Glomerular endothelial cell (primary cell): ENCODE measurements at places on chromosomes 3 and 15.

GRCh38 chr3:9730657-9731205, 804 bp upstream of the BRPF1 start:
- no peak for DNase-seq

DNA sequence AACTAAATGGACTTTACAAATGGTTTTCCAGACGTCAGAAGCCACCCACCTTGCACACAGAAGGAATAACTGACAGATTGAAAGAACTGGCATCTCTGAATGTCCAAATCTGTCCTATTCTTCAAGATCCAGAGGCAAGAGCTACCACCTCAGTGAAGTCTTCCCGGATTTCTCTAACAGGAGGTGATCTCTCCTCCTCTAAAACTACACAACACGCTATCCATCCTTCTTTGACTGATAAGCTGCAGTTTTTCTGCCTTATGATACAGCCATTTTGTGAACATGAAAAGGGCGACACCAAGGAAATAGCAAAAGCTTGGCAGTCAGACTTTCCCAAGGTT, 37.1 kb upstream of the HES1 start:
- DNase-seq = no peak

DNA sequence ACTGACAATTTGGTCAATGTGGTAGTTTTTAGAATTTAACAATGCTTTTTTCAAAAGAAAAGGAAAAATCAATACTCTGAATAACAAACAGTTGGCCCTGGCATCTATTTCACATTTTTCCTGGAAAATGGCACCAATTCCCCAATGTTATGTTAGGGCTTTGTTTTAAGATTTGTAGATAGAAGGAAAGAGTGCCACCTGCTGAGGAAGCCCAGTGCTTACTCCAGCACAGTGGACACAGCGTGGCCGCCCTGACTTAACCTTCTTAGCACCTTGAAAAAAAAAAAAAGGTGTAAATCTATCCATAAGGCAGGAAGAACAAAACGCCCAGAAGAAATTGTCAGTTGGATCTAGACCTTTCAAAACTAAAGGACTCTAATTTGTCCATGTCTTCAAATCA, 110.7 kb upstream of the CNTN4 start:
- no peak for DNase-seq

GRCh38 chr3:141682007-141682406, 56.1 kb upstream of the RNF7 start:
- DNase-seq = no peak

- DNase-seq = no peak
Observed at GRCh38 chr15:101531170-101531569, 41.7 kb upstream of the PCSK6 start.

GRCh38 chr3:160127308-160127707, 97.9 kb upstream of the C3orf80 start:
- DNase-seq = no peak

DNA sequence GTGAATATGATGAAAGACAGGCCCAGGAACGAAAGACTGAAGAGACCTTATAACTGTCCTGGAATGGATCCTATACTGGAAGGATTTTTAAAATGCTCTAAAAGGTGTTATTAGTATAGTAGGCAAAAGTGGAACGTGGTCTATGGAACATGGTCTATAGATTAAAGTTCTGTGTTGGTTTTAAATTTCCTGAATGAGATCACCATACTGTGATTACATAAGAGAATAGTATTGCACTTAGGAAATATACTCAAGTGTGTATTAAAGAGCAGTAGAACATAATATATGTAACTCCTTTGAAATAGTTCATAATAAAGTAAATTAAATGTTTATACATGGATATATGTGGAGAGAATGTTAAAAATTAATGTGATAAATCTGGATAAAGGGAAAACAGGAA, 68.2 kb downstream of the SPRED1 start:
- no peak for DNase-seq

DNA sequence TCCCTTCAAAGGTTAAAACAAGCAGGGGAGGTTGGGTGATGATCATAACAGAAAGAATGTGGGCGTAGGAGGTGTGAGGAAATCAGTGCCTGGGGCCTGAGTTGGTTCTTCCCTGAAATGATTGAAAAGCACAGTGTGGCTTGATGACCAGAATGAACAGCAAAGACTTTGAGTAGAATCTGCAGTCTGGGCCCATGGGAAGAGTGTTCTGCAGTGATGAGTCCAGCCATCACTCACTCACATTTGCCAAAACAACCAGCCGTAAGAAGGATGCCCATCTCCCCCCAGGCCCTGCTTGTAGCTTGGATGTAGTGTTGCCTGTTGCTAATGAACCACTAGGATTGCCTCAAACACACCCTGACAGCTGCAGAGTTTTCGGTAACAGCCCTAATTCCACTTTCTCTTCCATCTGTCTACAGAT, 67.9 kb downstream of the VGLL3 start:
- no peak for DNase-seq

DNA sequence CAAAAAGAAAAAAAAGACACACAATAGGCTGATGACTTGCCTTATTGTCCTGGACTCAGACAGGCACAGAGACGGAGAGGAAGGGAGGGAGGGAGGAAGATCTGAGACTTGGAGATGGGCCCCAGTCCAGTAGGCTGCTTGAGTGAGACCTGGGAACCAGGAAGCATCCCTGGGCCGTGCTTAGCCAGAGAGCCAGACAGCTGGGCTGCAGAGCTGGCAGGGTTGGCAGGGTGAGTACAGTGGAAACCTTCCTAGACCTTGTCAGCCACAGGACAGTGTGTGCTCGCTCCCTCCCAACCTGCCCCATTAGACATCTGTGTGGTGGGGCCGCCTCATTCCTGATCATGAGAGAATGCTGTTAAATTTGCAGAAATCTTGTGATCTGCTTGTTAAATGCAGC, 107.9 kb upstream of the ALDH1A3 start:
- no peak for DNase-seq

- no peak for DNase-seq
Observed at GRCh38 chr3:57227930-57228751, 612 bp downstream of the APPL1 start.

DNA sequence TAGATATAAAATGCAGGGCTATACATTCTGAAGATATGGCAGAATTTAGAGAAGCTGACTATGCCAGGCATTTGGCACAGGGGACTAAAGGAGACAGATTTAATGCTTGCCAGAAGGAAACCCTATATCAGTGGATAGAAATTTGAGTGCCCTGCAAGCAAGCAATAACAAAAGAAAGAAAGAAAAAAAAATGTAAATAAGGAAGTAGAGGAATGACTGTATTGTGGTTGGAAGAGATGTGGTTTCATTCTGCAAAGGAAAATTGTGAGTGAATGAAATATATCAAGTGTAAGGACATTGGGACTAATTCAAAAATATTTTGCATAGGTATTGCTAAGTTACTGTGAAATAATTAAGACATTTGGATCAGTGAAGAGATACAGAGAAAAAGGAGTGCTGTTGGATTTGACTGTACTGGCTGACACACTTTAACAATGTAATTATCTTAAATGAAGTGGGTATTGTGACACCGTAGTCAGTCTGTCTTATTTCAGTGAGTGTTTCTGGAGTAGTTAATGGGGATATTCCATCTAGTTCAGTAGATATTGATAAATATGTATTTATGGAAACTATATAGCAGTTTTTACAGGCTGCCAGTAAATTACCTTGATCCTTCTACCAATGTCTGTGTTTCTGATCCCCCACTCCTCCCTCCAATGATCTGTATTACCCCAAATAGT, 418.2 kb downstream of the CNTN4 start:
- DNase-seq = no peak

GRCh38 chr3:111246967-111247760, 175.5 kb downstream of the NECTIN3 start:
- DNase-seq = no peak

DNA sequence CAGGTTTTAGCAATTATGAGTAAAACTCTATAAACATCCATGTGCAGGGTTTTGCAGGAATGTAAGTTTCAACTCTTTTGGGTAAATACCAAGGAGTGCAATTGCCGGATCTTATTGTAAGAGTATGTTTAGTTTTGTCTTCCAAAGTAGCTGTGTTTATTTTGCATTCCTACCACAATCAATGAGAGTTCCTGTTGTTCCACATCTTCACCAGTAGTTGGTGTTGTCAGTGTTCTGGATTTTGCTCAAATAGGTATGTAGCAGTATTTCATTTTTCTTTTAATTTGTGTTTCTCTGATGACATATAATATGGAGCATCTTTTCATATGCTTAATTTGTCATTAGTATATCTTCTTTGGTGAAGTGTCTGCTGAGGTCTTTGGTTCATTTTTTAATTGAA, 185.1 kb upstream of the GALNT15 start:
- no peak for DNase-seq

DNA sequence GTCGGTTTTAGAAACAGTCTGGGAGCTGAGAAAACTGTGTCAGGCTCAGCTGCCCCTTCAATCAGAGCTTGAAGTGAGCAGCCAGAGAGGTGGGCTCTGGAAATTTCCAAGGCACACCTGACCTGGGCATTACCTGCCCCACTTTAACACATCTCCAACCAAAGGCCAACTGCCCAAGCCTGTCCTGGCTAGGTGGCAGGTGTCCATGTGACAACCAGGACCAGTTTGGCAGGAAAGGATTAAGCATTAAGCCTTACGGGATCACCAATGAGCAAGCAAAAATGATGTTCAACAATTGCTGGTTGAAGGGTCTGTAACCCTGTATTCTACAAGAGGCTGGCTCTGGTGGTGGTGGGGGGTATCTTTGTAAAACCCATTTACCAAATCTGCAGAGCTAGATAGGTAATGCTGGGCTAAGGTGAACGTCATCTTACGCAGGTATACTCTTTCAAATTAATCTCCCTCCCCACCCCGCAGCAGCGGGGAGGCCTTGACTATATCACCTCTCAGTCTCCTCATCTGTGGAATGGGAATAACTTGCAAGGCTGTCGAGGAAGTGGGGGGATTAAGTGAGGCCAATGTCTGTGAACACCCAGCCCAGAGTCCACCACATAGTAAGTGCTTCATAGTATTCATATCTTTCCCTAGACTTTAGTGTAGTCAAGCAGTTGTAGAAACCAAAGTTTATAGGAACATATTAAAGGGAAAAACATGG, 183.2 kb downstream of the MEGF11 start:
- DNase-seq = no peak

- DNase-seq = no peak
Observed at GRCh38 chr3:56864090-56864489, 62.3 kb upstream of the ARHGEF3 start.

DNA sequence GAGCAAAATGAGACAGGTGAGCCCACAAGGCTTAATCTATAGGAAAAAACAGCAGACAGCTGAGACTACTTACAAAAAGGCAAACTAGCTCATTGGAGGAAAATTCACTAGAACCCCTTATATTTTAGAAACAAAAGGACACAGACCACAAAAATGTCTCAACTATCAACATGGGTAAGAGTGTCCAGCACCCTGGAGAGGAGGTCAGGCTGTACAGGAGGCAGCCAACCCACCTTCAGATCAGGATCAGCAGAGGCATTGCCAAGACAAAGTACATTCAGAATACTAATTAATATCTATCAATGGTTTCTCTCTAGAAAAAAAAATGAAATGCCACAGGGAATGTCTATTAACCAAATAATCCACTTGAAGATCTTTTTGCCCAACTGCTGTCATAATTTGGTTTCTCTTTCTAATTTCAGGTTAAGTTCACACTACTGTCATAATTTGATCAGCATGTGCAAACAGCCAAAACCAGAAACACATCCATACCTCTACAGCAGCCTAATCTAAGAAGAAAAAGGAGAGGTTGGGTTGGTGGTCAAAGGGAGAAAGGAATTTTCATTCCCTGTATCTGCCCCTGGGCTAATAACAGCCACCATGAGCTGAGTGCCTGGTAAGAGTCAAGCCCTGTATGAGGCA, 26.0 kb upstream of the THBS1 start:
- DNase-seq = no peak

- DNase-seq = no peak
Observed at GRCh38 chr15:83275412-83275811, 9.1 kb downstream of the BNC1 start.

DNA sequence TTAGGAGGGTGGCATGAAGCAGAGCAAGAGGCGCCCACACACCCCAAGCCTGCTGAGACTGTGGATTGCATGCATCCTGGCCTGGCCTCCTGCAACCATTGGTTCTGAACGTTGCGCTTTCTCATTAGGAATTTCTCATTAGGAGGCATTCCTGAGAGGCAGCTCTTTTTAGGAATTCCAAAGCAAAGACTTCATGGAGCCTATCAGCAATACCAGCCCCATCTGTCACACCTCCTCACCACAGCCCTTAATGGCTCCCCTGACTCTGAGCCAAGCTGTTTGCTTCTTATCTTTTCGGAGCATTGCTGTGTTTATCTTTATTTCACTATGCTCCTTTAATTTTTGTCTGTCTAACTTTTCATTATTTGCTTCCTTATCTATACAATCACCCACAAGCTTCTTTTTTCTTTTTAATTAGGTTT, 226.9 kb downstream of the CACNA2D3 start:
- no peak for DNase-seq

- DNase-seq = no peak
Observed at GRCh38 chr3:28645149-28645548, 296.5 kb upstream of the AZI2 start.

GRCh38 chr3:181264486-181264885, 274.9 kb upstream of the DNAJC19 start:
- DNase-seq = no peak

DNA sequence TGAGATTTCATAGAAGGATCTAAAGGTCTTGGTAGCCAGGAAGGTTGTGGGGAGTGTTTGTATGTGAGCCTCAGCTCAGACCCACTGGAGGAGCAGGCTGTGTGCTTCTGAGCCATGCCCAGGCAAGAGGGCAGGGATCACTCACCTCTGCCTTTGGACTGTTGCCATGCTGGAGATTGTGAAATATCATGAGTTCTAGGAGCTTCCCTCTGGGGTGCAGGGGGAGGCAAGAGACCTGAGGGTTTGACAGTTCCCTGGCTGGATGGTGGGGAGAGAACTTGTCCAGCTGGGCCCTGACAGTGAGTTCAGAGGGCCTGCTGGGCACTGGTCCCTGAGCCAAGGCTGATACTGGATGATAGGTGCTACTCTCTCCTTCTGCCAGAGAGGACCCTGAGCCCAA, 6.0 kb downstream of the SLC6A1 start:
- DNase-seq = no peak

- DNase-seq = no peak
Observed at GRCh38 chr15:34594361-34594760, 10.9 kb upstream of the GOLGA8B start.

DNA sequence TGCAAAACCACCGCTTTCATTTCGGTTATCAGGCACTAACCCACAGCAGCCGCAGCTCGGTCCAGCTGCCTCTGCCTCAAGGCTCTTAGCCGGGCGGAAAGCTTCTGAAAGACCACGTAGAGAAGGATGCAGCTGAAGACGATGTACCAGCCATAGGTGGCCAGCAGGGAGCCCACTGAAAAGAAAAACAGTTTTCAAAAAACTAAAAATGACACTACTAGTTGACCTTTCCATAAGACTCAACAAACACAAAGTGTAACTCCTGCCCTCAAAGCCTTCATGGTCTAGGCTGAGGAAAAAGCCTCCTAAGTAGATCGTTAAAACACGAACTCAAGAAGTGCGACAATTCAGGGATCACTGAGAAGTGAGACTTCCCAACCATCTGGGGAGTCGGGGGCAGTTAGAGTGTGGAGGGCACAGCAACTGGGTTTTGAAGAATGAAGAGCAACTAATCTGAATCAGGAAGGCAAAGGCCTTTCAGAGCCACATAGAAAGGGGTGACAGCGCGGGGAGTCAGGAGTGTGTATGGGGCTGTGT, 716 bp downstream of the SELENOS start:
- DNase-seq = no peak

- DNase-seq = peak; percentile 42
Observed at GRCh38 chr3:30751610-30752299, 142.7 kb downstream of the GADL1 start.
